Stimulated activated CD4-positive, alpha-beta T cell treated with anti-CD3 and anti-CD28 coated beads, Interleukin-1b, Interleukin-23, amount 100 ng/mL, for 24 hours (primary cell): ENCODE measurements at places on chromosomes 13 and 19.

- no peak for DNase-seq
Measured at GRCh38 chr19:1566392-1567115, 1.6 kb downstream of the MEX3D start.

- DNase-seq = no peak
Measured at GRCh38 chr13:33139184-33139583, 123.0 kb downstream of the KL start.

DNA sequence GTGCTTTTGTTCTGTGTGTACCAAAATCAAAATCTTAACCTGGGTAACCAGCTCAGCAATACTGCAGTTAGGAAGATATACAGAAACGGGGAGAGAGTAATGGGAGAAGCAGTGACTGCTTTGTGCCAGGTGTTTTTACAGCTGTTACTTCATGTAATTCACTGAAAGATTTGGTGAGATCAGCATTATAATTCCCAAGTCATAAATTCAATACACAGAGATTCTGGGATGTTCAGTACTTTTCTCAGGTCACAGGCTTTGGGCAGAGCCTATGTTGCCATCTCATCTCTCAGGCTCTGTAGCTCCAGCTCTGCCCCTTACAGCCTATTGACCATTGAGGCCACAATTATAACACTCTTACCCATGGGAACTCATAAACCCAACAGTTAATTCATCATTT, 138.5 kb downstream of the ZAR1L start:
- DNase-seq = no peak

- no peak for DNase-seq
Measured at GRCh38 chr19:16198370-16198651, 600 bp downstream of the AP1M1 start.

DNA sequence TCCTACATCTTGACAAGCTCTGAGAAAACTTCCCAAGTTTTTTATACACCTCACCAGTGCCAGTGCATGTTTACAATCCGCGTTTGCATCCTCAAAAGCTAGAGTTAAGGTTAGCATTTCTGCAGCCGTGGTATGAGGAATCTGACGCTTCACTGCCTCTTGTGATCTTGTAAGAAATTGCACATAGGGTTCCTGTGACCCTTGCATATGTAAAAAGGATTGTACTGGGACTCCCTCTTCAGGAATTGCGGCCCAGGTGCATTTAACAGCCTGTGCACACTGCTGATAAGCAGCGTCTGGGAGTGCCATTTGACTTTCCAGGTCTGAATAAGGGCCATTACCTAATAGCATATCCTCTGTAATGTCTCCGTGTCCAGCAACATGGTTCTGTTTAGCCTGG, 15.3 kb downstream of the FPR3 start:
- no peak for DNase-seq

- DNase-seq = peak; percentile 14
Measured at GRCh38 chr19:39671739-39672363, 16.1 kb downstream of the LGALS16 start.
